LHCN-M2 (cell line): ENCODE measurements at places on chromosomes 13 and 19.

GRCh38 chr19:15675560-15675959 is 2.7 kb downstream of the CYP4F12 start:
- DNase-seq, result no peak

DNA sequence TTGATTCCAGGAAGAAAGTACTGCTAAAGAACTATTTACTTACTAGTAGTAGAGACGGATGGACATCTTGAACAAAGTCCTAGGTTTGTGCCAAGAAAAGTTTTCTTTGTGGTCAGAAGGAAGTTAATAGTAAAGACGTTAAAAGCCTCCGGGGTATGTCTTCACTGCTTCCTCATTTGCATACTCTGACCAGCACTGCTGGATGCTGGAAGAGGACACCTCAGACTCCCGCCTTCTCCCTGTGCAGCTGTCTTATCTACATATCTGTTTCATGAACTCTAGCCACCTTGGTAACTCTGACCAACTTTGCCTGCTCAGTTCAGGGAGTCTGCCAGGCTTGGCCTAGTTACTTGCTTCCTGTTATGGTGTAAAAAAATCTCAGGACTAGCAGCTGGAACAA is 1109.1 kb upstream of the MIR17HG start:
- peak; percentile 61 for DNase-seq

GRCh38 chr13:110912651-110913051 is 2.2 kb downstream of the ANKRD10 start:
- peak; percentile 51 for DNase-seq

DNA sequence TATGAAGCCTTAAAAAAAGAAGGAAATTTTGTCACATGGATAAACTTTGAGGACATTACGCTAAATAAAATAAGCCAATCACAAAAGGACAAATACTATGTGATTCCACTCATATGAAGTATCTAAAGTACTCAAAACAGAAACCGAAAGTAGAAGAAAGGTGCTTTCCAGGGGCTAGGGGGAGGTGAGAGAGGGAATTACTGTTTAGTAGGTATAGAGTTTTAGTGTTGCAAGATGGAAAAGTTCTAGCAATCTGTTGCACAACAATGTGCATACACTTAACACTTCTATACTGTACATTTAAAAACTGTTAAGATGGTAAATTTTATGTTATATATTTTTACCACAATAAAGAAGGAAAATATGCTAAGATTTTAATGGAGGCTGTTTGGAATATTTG is 83.0 kb downstream of the POLR1D start:
- no peak for DNase-seq

DNA sequence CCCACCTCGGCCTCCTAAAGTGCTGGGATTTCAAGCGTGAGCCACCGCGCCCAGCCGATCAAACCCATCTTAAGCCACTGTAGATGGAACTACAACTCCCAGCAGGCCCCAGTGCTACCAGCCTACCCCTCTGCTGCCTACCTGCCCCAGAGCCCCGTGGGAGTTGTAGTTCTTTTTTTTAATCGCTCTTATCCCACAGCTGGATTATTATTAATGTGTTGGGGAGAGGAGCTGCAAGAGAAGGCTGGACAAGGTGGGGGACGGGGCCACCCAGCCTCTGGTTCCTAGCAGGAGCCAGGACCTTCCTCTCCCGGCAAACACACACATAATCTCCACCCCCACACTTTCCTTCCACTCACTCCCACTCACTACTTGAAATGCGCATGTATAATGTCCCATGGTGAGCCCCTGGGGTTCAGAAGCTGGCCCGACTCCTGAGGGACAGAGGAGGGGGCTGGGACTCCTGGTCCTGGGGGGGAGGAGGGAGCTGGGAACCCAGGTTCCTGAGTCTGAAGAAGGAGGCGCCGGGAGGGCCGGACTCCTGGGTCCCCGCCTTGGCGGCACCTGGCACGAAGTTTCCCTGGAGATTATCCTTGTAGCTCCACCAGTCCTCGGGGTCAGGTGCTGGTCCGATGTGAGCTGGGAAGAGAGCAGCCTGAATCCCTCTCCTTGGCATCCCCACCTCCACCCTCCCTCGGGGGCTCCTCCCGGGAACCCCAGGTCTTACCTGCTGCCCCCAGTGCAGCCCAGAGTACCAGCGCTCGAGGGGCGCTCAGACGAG is 958 bp downstream of the CA11 start:
- DNase-seq, result peak; percentile 57

DNA sequence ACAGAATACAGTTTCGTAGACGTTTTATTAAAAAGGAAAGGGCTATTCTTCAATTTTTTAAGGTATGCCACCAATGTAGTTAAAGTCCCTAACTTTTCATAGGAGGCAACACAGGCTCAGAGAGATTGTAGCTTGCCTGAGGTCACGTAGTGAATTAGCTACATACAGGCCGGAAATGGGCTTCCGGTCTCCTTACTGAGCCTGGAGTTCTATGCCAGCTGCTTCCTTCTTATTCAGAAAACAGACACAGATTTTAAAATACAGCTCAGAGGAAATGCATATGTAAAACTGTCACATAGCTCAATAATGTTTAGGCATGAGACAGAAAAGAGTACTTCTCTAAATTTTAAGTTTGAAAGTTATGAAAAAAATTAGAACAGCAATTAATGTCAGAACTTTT is 85.4 kb upstream of the TUBA3C start:
- no peak for DNase-seq
